Epithelial cell of proximal tubule (primary cell): ENCODE measurements at places on chromosomes 16 and 17.

DNA sequence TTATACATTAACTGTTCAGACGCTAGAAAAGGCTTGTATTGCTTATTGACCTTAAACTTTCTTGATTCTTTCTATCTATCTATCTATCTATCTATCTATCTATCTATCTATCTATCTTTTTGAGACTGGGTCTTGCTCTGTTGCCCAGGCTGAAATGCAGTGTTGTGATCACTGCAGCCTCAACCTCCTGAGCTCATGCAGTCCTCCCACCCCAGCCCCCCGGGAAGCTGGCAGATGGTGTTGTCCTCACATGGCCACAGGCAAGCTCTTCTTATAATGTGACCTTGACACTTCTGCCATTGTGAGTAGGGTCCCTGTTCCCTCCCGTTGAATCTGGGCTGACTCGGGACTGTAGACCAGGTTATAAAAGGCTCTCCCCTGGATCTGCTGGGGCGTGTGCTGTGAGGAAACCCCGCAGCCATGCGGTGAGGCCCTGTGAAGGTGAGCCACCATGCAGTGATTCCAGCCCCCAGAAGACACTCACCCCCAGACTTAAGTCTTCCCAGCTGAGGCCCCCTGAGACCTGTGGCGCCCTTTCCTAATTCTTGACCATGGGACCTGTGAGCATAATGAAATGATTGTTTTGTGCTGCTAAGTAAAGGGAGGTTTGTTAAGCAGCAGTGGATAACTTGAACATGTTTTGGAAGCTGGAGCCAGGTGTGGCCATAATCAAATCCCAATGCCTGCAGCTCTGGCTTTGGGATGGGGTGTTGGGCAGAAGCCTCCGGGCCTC lies 54.3 kb downstream of the RPTOR start:
- no peak for DNase-seq

- DNase-seq = no peak
These were observed 174.0 kb upstream of the GSE1 start for GRCh38 chr16:85438981-85439685.

DNA sequence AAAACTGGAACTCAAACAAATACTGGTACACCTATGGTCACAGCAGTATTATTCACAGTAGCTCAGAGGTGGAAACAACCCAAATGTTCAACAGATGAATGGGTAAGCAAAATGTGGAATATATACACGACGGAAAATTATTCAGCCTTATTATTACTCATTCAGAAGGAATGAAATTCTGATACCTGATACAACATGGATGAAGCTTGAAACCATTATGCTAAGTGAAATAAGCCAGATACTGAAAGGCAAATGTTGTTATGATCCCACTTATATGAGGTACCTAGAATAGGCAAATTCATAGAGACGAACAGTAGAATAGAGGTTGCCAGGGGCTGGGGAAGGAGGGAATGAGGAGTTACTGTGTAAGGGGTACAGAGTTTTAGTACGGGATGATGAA lies 27.1 kb upstream of the MYLK3 start:
- no peak for DNase-seq

GRCh38 chr16:35181422-35182030 lies 1722.1 kb downstream of the TP53TG3F start:
- DNase-seq = no peak

DNA sequence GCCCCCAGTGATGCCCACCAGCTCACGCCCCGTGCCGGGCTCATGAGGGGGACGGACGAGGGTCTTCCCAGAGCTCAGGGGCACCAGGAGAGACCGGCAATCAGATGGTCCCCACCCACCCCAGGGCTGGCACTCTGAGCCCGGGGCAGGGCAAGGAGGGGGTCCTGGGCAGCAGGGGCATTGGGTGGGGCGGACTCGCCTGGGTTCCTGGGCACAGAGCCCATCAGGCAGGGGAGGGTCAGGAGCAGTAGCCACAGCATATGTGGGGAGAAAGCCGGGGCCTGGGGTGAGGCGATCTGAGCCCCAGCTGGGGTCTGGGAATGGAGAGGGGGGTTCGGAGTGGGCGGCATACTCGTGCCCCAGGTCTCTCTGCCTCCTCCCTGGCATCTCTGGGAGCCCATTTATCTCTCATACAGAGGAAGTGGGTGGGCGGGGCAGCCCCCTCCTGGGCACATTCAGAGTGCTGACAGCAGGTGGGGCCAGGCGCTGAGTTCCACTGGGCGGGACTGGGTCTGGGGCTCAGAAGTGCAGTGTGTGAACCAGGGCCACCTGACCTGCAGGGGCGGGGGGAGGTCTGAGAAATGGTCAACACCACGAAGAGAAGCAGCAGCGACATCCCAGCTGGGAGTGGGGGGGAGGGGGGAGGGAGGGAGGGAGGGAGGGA lies 20.5 kb upstream of the UBE2I start:
- no peak for DNase-seq

GRCh38 chr16:88626646-88627045 lies 11.7 kb upstream of the IL17C start:
- DNase-seq = no peak

- DNase-seq = no peak
These were observed 29.7 kb upstream of the WSCD1 start for GRCh38 chr17:6040504-6040903.

- no peak for DNase-seq
These were observed 30.7 kb upstream of the ZNF423 start for GRCh38 chr16:49886554-49887094.

DNA sequence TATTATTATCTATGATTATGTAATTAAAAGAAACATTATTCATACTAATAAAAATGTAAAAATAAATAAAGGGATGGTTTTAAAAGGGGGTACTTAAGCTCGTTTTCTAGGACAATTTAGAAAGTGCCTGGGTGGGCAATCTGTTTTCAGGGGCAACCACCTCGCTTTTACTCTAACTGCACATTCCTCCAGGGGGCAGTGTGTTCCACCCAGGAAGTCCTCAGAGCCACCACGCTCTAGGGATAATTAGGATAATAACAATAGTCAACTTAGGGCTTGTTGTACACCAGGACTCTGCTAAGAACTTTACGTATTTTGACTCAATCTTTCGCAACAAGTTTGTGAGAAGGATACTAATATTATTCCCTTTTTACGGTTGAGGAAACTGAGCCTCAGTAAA lies 396.7 kb upstream of the MAF start:
- DNase-seq = no peak

GRCh38 chr17:64024215-64024654 lies 3.8 kb upstream of the ICAM2 start:
- DNase-seq = no peak

DNA sequence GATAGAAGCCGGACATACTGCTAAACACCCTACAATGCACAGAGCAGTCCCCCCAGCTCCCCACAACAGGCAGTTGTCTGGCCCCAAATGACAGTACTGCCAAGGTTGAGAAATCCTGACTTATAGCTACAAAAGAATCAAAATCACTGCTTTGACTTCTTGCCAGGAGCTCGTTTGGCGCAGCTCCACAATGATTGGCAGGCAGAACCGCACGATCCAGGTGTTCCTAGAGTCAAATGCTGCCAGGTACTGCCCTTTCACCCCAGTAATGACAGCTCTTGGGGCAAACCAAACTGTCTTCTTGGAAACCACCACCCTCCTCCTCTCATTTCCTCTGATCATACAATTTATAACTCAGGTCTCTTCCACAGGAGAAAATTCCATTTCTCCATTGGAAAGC lies 2.2 kb upstream of the TMC5 start:
- DNase-seq = no peak

GRCh38 chr17:80919331-80920311 lies 72.0 kb upstream of the CHMP6 start:
- DNase-seq = no peak

GRCh38 chr17:82964851-82965341 lies 114.5 kb upstream of the METRNL start:
- no peak for DNase-seq

DNA sequence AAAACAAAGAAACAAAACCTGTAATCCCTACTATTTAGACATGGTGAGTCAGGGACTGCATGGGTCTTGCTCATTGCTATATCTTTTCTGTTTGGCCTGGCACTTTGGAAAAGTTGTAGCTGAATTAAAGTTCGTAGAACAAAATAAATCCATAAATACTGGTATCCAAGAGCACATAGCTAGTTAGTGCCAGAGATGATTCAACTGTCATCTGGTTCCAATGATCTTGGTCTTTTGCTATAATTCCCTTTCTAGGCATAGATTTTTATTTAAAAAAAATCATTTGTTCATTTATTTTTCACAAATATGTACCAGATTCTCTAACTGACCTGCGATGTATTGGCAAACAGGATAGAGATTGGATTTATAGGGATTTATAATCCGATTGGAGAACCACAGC lies 1436.1 kb upstream of the GOT2 start:
- DNase-seq = no peak

- DNase-seq = no peak
These were observed 6.7 kb downstream of the HAGHL start for GRCh38 chr16:733382-734207.

DNA sequence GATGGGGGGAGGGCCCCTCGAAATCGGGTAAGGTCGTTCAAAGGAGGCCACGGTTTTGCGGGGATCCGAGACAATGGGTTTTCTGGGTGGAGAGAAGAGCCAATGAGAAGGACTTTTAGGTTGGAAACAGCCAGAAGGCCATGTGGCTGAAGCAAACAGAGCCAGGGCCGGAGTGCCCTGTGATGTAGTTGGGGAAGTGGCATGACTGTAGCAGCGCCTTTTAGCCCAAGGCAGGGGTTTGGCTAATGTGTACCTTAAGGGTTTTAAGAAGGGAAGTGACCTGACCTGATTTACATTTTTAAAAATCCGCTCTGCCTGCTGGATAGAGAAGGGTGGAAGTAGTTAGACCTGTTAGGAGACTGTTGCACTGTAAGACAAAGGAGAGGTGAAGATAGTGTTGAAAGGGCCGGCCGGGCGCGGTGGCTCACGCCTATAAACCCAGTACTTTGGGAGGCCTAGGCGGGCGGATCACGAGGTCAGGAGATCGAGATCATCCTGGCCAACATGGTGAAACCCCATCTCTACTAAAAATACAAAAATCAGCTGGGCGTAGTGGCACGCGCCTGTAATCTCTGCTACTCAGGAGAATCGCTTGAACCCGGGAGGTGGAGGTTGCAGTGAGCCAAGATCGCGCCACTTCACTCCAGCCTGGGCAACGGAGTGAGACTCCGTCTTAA lies 1.0 kb downstream of the LYRM1 start:
- no peak for DNase-seq

- DNase-seq = no peak
These were observed 61.7 kb upstream of the LYRM9 start for GRCh38 chr17:27954548-27955495.

GRCh38 chr16:30786936-30787612 lies at the start of gene ZNF629:
Gene ZNF629 (minus strand): TSS chr16:30787205. CDS start chr16:30784482, 2,723 bp downstream.
- no peak for DNase-seq

DNA sequence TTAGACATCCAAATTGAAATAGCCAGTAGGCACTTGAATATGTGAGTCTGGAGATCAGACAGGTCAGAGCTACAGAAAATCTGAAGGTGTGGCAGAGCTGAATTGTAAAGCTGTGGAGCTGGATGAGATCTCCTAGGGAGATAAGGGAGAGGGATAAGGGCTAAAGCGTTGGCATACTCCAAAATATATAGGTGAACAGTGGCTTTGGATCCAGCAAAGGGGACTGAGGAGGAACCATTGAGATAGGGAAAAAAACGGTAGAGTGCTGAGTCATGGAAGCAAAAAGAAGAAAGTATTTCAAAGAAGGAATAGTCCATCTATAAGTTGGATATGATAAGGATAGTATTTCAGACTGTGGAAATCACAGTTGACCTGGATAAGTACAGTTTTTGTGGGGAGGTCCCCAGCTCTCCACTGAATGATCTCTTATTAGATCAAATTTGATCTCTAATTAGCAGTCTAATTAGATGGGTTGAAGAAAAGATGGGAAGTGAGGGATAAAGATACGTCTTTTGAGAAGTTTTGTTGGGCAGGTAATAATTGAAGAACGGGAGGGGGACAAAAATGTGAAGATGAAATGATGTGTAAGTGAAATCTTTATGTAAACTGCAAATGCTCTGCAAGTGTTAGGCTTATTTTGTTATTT lies 587 bp upstream of the DBF4B start:
- DNase-seq = no peak

GRCh38 chr17:59376506-59376905 lies 45.1 kb downstream of the YPEL2 start:
- no peak for DNase-seq

DNA sequence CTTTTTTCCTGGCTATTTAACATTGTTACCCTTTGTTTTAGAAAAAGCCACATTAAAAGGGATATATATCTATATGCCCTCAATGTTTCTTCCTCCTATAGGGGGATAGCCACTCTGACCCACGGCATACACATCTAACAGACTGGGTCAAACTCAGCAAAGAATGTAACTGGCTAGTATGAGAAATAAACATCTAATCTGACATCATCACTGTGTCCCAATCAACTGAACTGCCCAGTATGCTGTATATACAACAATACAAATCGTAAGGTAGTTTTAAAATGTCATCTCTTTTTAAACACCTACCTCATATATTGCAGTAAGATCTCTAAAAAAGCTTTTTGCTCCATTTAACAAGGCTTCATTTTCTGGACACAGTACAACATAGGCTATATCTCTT lies 39.9 kb upstream of the INTS2 start:
- no peak for DNase-seq

GRCh38 chr17:70327279-70327678 lies 157.9 kb downstream of the KCNJ2 start:
- DNase-seq = no peak

- no peak for DNase-seq
These were observed 32.6 kb downstream of the MED13 start for GRCh38 chr17:62032480-62032879.

DNA sequence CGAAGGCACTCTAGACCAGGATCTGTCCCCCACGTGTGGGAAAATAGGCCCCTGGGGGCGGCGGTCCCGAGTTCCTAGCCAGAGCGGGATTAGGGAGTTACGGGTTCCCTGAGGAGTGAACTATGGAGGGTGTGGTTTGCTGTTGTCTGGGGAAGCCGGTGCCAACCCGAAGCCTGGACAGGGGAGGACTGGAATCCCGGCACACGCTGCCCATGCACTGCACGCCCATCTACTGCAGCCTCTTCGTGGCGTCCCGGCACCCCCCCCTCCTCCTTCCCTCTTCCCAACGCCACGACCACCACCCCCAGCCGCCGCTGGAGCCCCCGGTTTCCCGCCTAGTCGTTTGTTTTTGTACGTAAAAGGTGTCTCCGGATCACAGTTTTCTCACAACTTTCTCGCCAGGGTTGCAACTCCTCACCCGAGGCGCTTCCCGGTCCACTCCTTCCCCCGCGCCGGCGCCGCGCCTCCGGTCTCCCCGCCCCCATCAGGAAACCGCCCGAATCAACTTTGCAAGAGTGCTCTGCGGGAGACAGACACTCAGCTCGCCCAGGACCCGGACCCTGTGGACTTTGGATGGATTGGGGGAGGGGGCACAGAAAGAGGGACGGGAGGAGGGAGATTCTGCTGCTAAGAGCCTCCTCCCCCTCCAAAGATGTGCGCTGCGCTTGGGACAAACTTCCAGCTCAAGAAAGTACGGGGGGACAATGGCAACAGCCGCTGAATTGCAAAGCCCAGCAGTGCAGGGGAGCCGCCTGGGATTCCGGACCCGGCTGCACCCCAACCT lies 1.4 kb upstream of the LHX1 start:
- DNase-seq = no peak

- DNase-seq = no peak
These were observed 114.7 kb downstream of the C16orf78 start for GRCh38 chr16:49488336-49488735.
